Right ventricle myocardium superior (tissue), 1 donor: ENCODE measurements at places on chromosomes 1 and 21.

DNA sequence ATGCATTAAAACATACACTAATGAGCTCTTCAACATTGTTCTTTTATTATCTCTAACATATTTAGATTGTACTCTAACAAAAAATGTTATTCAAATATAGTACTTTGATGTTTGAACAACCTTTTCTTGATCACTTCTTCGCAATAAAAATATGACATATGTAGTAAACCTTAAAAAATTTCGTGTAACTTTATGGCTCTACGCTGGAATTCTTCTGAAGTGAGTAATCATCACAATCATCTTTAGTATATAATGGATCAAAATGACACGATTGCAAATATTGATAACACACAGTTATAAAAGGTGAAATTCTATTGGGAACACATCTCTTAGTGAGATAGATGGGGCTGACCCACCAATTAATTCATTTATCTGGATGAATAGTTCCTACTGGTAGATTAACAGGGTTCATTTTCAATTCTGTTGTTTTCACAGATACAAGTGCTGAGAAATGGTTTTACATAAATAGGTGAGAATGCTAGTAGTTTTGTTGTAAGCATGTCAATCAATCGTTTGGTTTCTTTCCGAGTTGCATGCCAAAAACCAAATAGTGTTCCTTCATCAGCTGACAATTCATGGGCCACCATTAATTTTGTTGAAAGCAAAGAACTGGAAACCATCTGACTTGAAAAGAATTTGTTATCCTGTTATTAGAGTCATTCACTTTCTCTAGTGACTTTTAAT is 1.5 kb upstream of the ZMPSTE24 start:
- DNase-seq, result no peak

DNA sequence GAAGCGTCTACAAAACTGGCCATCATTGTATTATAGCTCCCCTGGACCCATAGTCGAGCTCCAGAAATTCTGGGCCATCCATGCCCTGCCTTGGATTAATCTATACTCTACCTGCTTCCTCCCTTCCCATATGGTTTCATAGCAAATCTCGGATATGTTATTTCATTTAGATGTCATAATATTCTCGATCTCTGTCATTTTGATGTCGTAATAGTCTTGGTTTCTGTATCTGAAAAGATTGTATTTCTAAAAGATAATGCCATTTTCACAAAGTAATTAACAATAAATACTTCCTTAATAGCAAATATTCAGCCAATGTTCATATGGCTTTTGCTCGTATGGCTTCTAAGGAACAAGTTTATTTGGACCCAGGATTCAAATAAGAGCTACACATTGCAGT is 35.1 kb downstream of the DIP2A start:
- no peak for DNase-seq

- no peak for DNase-seq
Observed at GRCh38 chr1:148010527-148010926, 82.3 kb downstream of the GPR89B start.

DNA sequence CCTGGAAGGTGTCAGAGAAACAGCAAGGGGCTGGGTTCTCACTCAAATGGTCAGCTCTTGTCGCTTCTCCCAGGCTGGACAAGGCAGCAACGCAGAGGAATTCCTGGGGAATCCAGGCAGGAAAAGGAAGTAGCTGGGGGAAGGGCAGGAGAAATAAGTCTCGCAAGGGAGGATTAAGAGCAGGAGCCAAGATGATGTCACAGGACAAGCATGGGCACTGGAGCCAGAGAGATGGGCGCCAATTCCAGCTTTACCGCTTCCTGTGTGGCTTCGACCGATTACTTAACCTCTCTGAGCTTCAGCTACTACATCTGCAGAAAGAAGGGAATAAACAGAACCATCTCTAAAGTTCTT is 70.5 kb downstream of the SSBP3 start:
- peak; percentile 67 for DNase-seq

DNA sequence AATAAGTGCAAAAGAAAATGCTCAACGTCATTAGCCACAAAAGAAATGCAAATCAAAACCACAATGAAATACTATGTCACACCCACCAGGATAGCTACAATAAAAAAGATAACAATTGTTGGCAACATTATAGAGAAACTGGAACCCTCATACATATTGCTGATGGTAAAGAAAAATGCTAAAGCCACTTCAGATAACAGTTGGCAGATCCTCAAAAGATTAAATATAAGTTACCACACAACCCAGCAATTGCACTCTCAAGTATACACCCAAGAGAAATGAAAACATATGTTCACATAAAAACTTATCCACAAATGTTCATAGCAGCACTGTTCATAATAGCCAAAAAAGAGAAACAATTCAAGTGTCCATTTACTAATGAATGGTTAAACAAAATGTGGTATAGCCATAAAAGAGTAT is 20.7 kb downstream of the TRIM33 start:
- DNase-seq, result no peak

GRCh38 chr1:207336559-207337467 is 15.3 kb downstream of the CD55 start:
- DNase-seq, result no peak
